ENCODE measurements at places on chromosomes 3 and 15.

GRCh38 chr3:195860456-195860855 is 47.9 kb downstream of the TNK2 start:
- no peak for DNase-seq

DNA sequence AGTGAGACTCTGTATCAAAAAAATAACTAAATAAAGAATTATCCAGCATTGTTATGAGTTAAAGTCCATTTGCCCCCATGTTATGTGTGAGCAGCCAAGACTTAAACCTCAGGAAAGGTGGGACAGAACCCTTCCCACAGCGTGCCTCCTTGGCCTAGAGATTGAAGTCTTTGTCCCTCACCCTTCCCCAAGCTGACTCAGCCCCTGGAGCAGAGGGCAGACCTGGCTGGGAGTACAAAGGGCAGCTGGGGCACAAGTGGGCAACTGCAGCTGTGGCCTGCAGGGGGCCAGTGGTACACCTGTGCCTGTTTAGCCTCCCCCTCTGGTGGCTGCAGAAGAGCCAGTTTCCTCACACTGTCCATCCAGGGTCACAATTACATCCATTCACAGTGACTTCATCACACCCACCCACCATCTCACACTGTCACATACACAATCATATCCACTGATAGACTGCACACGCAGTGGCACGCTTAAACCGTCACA is 940 bp upstream of the ACY1 start:
- no peak for DNase-seq

DNA sequence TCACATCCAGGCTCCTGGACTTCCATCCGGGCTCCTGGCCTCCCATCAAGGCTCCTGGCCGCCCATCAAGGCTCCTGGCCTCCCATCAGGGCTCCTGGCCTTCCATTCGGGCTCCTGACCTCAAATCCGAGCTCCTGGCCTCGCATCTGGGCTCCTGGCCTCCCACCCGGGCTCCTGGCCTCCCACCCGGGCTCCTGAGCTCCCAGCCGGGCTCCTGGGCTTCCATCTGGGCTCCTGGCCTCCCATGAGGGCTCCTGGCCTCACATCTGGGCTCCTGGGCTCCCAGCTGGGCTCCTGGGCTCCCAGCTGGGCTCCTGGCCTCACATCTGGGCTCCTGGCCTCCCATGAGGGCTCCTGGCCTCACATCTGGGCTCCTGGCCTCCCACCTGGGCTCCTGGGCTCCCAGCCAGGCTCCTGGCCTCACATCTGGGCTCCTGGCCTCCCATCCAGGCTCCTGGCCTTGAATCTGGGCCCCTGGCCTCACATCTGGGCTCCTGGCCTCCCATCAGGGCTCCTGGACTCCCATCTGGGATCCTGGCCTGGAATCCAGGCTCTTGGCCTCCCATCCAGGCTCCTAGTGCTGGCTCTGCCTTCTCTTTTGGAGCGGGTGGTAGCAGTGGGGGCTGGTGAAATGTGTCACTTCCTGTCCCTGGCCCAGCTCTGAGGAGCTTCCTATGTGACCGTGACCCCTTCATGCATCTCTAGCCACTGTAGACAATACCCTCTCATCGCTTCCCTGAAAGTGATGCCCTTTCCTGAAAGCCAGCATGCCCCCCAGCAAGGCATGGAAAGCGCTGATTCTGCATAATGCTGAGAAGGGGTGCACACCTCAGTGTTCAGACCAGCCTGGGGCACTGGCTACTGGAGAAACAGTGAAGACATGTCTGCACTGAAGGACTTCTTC is 62.7 kb upstream of the BLM start:
- DNase-seq: no peak

DNA sequence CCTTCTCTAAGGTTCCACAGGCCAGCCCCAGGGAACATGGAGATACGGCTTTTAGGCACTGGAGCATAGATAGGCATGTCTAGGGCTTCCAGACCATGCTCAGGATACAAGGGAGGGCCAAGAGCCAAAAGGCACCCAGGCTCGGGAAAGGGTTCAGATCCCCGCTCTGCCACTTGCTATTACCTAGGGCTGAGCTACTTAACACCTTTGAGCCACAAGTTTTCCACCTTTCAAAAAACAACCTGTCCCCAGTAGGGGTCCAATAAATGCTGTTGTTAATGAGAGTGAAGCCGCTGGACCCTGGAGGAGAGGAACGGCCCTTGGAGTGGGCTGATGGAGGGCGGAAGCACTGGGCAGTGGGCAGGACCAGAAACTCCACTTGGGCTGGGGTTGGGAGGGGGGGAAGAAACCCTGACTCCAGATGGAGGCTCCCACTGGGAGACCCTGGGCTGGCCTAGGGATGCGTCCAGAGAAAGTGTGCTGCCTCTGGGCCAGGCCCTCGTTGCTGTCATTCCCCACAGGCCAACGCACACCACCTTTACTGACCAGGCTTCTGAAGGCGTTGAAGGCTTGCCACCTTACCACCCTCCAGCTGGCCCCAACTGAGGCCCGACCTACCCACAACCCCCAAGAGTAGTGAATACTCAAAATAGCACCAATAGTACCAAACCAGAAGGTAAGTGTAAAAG is 8.6 kb upstream of the ITPKA start:
- DNase-seq: no peak

GRCh38 chr3:53457068-53457467 is 37.3 kb upstream of the CACNA1D start:
- DNase-seq: no peak

GRCh38 chr3:58116985-58117384 is 93.8 kb downstream of the DNASE1L3 start:
- no peak for DNase-seq

All from CD4-positive, alpha-beta T cell (primary cell).